ENCODE measurements at places on chromosomes 6 and 20.

DNA sequence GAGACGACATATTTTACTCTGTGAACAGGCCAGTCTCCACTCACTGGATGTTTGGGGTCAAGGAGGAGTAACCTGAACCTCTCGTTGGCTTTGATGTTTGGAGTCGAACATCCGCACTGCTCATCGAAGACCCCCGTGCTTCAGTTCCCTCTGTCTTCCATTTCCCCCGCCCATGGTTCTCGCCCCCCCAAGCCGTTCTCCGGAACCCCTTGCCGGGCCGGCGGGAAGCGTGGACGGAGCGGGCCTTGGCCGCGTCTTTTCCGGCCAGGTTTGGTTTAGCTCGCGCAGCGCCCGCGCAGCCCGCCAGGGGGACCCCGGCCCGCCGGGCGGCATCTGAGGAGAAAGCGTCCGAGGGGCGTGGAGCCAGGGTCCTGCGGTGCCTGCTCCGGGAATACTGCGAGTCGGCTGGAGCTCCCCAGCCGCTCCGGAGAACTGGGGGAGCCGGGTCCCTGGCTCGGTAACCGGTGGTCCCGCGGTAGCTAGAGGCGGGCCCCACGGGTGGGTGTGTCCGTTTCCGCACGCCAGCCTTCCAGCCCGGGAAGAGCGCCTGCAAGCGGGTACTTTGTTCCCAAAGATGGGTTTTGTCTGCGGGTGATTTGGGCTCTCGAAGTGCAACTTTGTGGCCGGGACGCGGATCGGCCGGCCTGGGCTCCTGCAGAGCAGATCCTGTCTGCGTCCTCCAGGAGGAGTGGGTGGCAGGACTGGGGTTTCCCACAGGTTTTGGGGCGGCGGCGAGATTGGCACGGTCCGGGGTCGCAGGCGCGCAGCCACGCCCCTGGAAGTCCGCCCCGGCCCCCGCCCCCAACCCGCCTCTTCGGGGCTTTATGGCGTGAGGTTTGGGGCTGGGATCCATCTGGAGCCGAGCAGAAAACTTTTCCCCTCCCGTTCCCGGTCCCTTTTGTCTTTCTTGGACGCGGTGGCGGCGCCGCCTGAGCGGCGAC lies at the start of gene TMEM200A:
Gene TMEM200A, plus strand, starts transcription at position 852 of the 941 bp plus-strand sequence. CDS start 74,406 bp downstream, outside the sequence.
- DNase-seq: no peak

DNA sequence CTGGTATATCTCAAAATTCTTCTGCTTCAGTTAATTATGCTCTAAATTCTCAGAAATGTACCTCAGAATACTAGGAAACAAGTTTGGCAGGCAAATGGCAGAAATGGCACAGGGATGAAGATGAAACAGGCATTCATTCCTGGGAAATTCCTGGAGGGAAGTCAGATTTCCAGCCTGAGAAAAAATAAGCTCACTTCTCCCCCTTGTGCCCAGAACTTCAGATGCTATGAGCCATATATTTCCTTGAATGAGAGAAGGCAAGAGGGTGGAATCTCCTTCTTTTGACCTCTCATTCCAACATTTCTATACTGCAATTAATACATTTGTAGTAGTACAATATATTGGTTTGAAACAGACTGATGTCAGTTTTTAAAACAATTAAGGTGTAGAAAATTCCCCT lies 22.8 kb downstream of the RGS17 start:
- no peak for DNase-seq

DNA sequence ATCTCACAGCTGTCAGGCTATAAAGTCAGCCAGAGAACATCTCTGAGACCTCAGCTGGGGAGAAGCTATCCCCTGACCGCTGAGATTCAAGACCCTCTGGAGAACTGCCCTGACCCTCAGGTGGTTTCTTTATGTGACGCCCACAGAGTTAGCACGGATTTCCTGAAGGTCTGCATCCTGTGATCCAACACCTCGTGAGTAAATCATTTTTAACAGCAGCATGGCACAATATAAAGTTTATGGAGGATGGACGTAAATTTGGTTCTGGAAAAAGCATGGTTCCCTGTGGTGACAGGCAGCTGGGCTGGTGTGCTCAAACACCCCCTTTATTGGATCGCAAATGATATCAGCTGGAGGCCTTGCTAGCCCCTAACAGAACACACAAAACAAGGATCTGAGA lies 25.3 kb upstream of the TRAF3IP2 start:
- no peak for DNase-seq

GRCh38 chr20:51750037-51750769 lies 18.0 kb downstream of the ATP9A start:
- DNase-seq: peak; percentile 74

GRCh38 chr6:89807581-89807980 lies 12.0 kb downstream of the MDN1 start:
- no peak for DNase-seq

- DNase-seq: no peak
Observed at GRCh38 chr20:44203161-44203560, 7.4 kb downstream of the OSER1 start.

GRCh38 chr6:127606131-127606562 lies 29.2 kb downstream of the C6orf58 start:
- DNase-seq: peak; percentile 11

- no peak for DNase-seq
Observed at GRCh38 chr6:163702736-163703135, 288.2 kb downstream of the QKI start.

GRCh38 chr6:16711546-16712254 lies 49.6 kb downstream of the ATXN1 start:
- no peak for DNase-seq

DNA sequence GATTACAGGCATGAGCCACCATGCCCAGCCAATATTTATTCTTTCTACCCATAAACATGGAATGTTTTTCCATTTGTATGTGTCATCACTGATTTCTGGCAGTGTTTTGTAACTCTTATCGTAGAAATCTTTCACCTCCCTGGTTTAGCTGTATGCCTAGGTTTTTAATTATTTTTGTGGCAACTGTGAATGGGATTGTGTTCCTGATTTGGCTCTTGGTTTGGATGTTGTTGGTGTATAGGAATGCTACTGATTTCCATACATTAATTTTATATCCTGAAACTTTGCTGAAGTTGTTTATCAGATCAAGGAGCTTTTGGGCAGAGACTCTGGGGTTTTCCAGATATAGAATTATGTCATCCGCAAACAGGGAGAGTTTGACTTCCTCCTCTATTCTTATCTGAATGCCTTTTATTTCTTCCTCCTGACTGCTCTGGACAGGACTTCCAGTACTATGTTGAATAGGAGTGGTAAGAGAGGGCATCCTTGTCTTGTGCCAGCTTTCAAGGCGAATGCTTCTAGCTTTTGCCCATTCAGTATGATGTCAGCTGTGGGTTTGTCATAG lies 198.6 kb downstream of the ZDHHC14 start:
- no peak for DNase-seq

DNA sequence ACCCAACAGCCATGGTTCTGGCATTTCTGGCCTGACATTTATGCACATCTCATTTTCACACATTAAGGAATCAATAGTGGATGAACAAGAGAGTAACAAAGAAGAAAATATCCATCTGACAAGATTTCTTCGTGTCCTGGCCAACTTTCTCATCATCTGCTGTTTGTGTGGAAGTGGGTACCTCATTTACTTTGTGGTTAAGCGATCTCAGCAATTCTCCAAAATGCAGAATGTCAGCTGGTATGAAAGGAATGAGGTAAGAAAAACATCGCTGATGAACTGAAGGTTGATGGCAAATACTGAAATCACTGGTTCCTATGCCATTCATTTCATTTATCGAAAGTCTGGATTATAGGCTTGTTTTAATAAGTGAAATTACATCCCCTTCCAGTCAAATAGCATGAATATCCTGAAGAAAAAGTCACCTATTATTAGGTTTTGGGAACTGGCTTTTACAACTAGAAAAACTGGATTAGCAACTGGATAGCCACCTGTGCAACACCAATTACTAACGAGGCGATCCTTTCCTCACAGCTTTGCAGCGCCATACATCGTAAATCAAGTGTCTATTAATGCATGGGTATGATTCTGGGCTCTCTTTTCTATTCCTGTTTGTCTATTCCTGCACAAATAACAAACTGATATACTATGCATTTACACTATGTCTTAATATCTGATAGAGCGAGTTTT lies 50.2 kb upstream of the NOP56 start:
- no peak for DNase-seq

GRCh38 chr6:72824833-72825232 lies 203.0 kb downstream of the KCNQ5 start:
- no peak for DNase-seq

GRCh38 chr6:68256391-68256790 lies 378.7 kb upstream of the ADGRB3 start:
- no peak for DNase-seq

DNA sequence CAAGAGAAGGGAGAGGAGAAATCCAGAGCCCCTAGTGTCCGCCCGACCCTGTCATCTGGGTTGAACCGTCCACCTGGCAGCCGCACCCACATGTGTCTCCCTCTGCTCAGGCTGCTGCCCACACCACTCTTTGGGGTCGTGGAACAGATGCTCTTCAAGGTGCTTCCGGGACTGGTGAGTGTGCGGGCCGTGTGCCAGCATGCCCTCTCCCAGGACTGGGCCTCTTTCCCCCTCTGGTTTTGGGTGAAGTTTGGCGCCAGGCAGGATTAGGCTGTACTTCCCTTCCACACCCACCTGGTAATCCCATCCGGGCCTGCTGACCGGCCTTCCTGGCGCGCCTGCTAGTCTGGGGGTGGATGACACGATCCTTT lies 7.9 kb downstream of the BPIFB3 start:
- no peak for DNase-seq

- DNase-seq: no peak
Observed at GRCh38 chr20:37898233-37899104, 4.5 kb upstream of the VSTM2L start.

DNA sequence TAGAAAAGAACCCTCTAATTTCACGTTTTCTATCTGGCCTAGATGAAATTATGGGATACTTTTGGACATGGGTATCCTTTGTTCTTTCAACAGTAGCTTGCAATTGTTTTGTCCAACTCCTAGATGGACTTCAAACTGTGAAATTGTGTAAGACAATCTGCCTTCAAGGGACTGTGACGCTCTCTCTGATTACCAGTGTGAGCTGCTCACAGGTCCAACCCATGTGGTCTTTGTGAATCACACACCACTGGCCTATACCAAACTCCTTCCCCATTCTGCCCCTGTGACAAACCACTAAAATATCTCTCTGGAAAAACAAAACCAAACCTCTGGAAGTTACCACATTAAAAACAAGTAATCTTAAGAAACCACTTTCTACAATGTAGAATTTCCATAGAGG lies 59.5 kb downstream of the NINL start:
- no peak for DNase-seq

GRCh38 chr6:47301441-47301840 lies 8.3 kb downstream of the TNFRSF21 start:
- no peak for DNase-seq

DNA sequence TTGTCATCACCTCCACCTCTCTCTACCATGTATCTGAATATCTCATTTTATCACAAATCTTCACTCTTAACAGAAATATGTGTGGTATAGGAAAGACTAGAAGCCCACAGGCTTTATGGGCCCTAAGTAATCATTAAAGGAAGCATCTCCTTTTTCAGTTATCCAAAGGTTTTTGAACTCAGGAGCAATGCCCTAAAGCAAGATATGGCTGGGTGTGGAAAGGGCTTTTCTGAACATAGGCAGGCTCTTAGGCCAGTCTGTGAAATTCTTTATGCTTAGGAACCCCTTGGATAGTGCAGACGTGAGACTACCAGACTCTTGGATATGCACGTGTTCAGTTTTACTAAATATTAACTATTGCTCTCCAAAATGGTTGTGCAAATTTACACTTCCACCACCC lies 99.5 kb downstream of the ADTRP start:
- DNase-seq: no peak

GRCh38 chr20:5825130-5825719 lies 75.0 kb downstream of the SHLD1 start:
- no peak for DNase-seq

DNA sequence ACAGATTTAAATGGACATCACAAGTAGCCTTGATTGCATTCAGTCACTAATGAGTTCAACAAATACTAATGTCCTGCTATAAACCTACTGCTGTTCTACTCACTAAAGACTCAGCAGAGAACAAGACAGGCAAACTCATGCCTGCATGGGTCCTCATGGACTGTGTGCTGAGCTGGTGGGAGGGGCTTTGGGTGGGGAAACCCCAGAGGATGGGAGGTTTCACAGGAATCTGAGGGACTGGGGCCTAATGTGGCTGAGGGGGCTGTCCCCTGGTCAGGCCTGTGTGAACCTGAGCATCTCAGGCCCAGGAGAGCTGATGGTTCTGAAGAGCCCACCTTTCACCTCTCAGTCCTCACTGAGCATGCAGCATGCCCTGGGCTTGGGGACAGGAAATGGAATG lies 1.4 kb downstream of the CST8 start:
- DNase-seq: no peak
